ENCODE measurements at places on chromosomes 11 and 22. TPM values are rescaled to one million over a fixed set of nuclear protein-coding genes. Genes with fewer than 3 reads are reported as not detected.

HBG1 gene
- polyA plus RNA-seq: 633 TPM

C11orf87 gene
- 0.23 TPM for polyA plus RNA-seq

OR4D6 gene
- polyA plus RNA-seq: not detected

MFNG gene
- 8.5 TPM for polyA plus RNA-seq

APOL4 gene
- polyA plus RNA-seq: 10.2 TPM

DNA sequence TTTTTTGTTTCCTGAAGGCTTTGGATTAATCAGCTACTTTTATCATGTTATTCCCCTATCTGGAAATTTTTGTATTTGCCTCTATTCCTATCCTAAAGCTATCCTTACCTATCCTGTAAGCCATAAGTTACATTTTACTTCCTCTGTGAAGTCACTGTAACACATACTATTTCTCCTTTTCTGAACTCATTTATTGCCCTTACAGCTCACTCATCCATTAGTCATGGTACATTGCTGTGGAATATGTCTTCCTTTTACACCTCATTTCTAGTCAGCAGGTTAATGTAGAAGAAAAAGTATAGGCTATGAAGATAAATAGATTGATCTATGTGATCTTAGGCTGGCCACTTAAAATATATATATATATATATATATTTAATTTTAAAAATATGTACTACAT is 28.0 kb downstream of the SWAP70 start:
- DNase-seq: no peak

DNA sequence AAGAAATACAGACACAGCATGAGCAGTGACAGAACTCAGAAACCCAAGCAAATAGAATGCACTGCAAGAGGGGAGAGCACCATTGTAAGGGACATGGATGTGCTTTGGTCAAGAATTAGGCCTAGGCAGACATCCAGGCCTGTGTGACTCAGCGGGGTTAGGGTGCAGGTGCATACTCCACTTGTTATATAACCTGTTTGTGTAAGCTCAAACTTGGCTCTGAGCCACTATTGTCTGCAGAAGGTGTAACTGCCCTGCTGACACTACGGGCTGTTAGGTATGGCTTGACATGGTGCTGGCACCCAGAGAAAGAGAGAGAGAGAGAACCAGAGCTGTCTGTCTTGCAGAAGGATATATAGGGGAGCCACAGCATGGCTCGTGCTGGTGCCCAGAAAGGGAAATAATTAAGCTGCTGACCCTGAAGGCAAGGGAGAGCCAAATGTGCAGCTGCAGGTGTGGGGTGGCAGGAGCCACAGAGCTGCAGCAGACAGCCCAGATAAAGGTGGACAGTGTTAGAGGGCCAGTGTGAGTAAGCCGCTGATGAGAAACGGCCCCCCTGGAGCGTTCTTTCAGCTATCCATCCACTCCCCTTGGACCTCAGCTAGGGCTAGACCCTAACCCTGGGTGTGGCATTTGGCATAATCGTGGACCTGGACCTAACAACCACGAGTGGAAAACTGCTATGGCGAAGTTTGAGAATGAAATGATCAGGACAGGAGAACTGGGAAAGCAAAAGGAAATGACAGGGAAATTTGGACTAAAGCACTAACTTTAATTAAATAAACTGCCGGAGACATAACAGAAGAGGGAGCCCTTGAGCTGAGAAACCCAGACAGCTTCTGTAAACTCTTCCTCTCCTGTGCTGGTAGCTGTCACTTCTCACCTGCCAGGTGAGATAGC is 253.0 kb upstream of the CCDC179 start:
- DNase-seq: peak; percentile 60

GRCh38 chr22:16845881-16846280 is 20.7 kb upstream of the XKR3 start:
- DNase-seq: no peak

DNA sequence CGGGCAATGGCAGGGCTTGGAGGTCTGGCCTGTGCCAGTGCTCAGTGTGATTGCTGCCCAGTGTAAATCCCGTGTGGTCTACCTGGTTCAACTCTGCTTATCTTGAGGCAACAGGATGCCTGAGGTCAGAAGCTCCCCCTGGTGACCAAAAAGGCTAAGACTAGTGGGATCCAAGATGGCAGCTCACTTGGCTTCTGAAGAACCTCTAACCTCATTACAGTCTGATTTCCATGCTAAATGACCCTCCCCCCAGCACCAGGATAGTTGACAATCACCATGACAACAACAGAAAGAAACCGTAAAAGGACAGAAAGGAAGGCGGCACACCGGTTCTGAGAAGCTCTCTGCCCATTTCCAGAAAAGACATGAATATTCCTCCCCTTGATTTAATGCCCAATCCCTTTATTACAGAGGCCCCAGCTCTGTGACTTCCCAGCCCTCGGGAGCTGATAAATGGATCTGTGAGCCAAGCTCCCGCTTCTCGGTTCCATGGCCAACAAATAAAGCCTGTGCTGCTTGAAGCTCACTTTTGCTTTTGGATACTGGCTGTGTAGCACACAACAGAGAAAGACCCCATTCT is 398.4 kb downstream of the CTTN start:
- no peak for DNase-seq

DNA sequence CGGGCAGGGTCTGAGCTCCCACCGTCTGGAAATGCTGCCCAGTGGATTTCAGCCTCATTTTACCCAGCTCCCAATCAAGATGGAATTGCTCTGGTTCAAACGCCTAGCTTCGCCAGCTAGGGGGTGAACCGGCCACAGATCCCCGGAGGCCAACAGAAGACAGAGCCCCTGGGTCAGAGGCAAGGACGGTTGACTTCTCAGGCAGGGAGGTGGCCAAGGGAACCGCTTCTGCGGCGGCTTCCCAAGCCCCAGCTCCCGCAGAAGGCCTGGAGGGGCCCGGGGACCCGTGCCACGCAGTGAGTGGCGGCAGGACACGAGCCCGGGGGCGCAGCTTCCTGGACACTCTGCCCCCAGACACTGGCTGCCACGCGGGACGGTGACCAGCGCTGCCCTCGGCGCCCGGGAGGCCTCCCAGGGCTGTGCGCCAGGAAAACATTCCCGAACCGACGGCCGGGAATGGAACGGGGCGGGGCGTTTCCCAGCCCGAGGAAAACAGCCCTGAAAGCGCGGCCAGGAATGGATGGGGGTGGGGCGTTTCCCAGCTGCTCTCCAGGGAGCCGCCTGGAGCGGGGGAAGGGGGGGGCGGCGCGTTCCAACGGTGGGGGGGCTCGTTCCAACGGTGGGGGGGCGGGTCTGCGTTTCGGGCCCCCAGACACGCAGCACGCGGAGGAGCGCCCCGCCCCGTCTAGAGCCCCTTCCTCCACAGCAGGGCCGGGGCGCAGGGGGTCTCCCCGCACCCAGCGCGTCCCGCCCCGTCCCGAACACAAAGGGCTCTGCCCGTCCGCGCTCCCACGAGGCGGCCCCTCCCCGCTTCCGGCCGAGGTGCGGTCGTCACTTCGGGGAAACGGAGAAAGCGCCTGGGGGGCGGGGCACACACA is 13.5 kb upstream of the B4GALNT4 start:
- peak; percentile 92 for DNase-seq

GRCh38 chr22:29658176-29658575 is 54.7 kb downstream of the NF2 start:
- DNase-seq: no peak

DNA sequence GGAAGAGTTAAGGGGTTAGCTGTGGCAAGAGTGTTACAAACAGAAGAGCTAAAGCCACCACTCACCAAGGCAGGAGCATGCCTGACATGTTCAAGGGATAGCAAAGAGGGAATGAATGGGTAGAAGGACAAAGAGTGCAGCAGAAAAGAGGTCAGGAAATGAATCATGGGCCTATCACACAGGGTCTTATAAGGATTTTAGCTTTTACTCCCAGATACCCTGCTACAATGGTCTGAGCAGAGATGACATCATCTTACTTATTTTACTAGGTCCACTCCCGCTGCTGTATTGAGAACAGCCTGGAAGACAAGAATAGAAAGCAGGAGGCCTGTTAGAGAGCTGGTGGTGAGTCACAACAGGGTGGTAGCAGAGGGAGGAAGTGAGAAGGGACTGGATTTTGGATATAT is 9.8 kb downstream of the TRAF6 start:
- DNase-seq: no peak

- no peak for DNase-seq
Measured at GRCh38 chr11:69726481-69726880, 22.7 kb upstream of the FGF19 start.

DNA sequence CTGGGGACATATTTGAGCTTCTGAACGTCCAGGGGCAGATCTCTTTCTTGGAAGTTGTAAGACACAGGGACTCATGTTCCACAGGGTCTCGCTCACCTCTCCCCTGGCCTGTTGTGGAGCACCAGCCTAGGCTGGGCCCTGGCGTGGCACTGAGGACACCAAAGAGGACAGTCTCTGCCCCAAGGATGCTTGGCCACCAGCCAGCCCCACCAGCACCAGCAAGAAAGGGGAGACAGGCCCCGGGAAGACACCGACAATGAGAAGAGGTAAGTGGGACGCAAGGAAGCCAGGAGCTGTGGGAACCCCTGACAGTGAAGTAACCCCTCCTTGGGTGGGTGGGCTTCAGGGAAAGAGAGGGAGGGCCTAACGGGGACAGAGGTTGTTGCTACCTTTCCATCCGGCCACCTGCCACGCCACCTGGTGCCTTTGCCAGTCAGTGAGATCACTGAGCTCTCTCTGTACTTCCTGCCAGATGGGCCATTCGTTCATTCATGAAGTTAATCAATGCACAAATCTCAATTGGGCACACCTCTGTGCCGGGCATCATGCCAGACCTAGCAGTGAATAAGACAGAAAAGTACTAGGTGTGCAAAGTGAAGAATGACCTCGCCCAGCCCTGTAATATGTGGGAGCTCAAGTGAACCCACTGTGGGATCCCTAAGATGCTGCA is 11.1 kb downstream of the APOL5 start:
- DNase-seq: no peak

- no peak for DNase-seq
Measured at GRCh38 chr11:69400771-69401590, 80.5 kb upstream of the LINC01488 start.

DNA sequence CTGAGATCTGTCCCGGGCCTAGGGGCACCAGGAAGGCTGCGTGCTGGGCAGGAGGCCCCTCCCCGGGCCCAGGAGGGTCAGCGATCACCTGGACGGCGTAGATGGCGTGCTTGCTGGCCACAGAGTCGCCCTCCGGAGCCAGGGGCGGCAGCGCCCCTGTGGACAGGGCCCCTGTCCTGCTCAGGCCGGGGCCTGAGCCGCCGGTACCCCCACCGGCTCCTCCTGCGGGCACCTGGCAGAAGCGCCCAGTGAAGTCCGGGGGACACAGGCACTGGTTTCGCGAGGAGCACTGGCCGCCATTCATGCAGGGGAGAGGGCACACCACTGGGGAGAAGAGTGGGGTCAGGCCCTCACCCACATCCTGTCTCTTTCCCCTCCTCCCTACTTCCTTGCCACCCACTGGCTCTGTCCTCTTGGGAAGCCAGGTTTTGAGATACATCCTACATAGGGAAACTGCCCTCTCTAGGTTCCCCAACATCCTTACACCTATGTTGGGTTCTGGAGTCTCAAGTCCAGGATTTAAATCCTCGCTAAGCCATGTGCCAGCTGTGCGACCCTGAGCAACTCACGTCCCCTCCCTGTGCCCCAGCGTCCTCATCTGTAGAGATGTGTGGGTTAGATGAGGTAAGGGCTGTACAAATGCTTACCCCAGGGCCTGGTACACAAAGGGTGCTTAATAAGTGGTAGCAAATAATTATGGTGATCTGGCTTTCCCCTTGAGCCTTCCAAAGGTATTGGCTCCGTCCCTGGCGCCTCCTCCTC is 3.9 kb downstream of the LTBP3 start:
- DNase-seq: no peak

DNA sequence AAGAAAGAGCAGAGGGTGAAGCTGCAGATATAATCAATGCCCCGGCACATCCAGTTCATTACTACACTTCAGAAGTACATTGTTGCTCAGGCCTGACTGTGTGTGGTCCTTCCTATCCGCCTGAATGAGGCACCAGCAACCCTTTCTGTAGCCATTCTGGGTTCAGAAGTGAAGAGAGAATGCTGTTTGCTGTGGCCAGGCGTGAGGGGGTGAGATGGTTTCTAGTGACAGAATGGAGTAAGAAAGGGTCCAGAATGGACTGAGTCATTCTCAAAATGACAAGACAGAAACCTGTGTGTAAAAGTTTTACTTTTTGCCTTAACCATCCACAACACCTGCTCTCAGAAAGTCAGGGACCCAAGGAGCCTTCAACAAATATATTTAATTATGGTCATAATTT is 334.8 kb downstream of the GUCY1A2 start:
- no peak for DNase-seq

- DNase-seq: no peak
Measured at GRCh38 chr11:17930544-17931125, 82.2 kb downstream of the SERGEF start.

DNA sequence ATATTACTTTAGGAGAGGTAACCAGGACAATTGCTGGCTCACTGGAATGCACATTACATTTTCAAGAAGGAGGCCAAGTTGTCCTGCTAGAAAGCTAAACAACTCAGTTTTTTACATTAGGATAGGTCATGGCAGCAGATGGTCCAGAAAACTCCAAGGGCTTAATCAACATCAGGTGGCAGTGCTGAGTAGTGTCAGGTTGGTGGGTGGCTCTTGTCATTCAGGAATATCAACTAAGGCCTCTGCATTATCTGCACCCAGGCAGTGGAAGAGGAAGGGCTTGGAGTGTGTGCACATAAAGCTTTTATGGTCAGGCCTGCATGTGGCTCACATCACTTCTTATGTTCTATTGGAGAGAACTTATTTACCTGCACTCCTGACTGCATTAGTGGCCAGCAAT is 32.2 kb upstream of the OR4B1 start:
- no peak for DNase-seq

DNA sequence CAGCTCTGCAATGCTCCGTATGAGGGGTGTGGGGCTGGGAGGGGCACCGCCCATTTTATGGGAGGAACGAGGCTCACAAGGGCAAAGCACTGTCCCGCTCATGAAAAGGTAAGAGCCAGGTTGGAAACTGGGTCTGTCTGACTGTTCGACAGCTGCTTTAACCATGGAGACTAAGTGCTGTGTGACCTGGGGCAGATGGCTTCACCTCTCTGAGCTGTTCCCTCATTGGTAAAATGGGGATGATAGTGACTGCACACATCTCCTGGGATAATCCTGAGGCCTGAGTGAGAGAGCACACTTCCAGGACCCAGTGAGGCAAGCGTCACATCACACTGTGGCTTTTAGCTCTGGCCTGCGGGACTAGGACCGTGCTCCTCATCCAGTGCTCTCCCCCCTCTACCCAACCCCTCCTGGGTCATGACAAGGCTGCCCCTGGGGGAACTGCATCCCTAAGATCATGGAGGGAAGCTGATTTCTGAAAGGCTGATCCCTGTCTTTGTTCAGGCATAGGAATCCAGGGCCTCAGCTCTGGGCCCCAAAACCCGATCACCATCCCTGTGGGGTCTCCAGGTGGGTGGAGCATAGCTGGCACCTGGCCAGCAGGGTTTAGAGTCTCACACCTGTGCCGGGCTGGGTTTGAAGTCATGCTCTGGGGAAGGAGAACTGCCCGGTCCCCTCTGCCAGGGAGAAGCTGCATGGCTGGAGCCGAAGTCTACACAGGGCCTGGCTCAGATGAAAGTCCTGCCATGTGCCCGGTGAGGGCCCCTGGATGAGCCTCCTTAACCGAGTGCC is 21.3 kb downstream of the FGF3 start:
- no peak for DNase-seq

All from renal pelvis (tissue), 12 donors.